ENCODE measurements at places on chromosomes 4 and X. TPM values are rescaled to one million over a fixed set of nuclear protein-coding genes. Genes with fewer than 3 reads are reported as not detected.

DNA sequence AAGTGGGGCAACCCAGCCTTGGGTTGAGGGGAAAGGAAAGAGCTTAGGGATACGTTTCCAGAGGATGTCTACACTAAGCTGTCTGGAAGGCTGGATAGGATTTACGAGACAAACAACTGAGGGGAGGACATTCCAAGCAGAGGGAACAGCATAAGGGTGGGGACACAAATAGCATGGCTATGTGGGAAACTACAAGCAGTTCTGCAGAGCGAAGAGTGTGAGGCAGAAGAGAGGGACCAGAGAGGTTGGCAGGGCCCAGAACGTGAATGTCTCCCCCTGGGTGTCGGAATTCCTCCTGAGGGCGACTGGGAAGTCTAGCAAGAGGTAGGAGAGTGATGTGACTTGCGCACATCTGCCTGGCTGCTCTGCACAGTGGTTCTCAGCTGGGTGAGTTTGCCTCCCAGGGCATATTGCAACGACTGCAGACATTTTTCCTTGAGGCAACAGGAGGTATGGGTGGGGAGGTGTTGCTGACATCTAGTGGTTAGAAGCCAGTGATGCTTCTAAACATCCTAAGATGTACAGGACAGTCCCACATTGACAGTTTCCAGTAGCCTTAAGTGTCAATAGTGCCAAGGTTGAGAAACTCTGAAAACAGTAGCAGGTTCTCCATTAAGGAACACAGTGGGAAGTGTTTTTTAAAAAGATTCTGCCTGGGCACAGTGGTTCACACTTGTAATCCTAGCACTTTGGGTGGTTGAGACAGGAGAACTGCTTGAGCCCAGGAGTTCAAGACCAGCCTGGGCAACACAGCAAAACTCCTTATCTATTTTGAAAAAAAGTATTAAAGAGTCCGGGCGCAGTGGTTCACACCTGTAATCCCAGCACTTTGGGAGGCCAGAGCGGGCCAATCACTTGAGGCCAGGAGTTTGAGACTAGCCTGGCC, 9.2 kb downstream of the NDUFA1 start:
- H3K4me3 ChIP-seq: no peak overlapping the region
- no peak overlapping the region for H3K27ac ChIP-seq
- no peaks in the 10 kb centered on the region for H3K4me1 ChIP-seq
- peaks cover 5% of the 10 kb centered on the region for H3K36me3 ChIP-seq
- peak; percentile 73 for DNase-seq
- no peaks in the 10 kb centered on the region for H3K27me3 ChIP-seq

The FAM133A gene
- total RNA-seq: not detected

DNA sequence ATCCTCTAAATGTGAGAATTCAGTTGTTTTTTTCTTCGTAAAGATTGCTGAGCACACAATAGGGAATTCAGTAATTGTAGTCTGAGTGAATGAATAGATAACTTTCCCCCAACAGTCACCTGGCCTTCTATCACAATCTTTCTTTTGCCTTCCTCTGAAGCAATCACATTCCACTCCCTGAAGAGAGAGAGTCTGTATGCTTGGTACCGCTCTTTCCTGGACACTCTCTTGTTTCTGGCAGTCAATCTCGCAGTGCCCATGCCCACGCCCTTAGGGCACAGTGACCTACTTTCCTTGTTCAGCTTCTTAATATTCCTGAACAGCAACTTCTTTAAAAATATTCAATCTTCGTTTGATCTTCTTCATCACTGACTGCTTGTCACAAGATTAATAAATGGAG, 255.9 kb downstream of the ADAMTS3 start:
- H3K4me1 ChIP-seq: no peaks in the 10 kb centered on the region
- DNase-seq: no peak
- no peak overlapping the region for H3K4me3 ChIP-seq
- H3K27ac ChIP-seq: no peak overlapping the region
- no peaks in the 10 kb centered on the region for H3K27me3 ChIP-seq

DNA sequence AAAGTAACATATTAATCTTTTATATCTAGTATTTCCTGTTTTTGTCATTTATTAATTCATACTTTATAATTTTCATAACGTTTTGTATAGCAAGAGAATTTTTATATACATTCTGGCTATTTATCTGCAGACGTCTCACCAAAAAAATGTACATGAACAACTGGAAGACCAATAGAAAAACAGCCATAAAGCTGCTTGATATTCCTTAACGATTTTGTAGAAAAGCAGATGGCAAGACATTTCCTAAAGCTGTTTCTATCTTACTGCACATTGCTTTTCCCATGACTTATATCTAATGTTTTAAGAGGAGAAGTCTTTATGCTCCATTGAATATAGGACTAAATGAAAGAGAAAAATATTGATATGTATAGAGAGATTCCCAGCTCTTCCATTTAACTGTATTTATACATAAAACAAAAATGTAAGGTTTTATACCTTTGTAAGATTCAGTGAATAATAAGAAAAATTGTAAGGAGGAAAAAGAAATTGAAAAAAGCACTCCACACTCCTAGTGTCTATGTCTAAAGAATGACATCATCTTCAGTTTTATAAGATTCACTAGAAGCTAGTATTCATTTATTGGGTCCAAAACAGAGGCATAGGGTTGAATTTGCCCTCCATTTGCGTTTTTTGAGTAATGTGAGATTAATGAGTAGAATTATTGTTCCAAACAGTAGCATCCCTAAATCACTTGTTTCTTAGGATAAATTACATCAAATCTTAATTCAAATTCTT, 248.5 kb downstream of the PPP3CA start:
- no peaks in the 10 kb centered on the region for H3K4me1 ChIP-seq
- no peaks in the 10 kb centered on the region for H3K27me3 ChIP-seq
- peaks cover 2% of the 10 kb centered on the region for H3K36me3 ChIP-seq
- no peak overlapping the region for H3K4me3 ChIP-seq
- no peak for DNase-seq
- H3K27ac ChIP-seq: no peak overlapping the region

DNA sequence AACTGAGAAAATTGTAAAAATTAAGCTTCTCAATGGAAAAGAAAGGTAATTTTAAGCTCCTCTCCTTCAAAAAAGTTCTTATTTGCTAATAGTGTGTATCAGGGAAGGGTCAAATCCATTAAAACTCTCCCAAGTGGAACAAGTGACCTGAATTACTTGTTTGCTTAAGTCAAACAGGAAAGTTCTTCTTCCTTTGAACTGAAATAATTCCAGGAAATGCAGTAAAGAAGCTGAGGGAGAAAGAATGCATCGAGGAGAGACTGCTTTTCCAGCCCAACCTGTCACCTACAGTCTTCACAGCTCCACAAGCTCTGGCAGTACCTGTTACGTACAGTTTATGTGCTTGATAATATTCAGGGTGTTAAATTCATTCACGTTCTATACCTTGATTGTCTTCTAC, 131.1 kb downstream of the KLHL8 start:
- H3K4me1 ChIP-seq: no peaks in the 10 kb centered on the region
- H3K4me3 ChIP-seq: no peak overlapping the region
- DNase-seq: no peak
- peaks cover 30% of the 10 kb centered on the region for H3K36me3 ChIP-seq
- no peaks in the 10 kb centered on the region for H3K27me3 ChIP-seq
- no peak overlapping the region for H3K27ac ChIP-seq

The BTK gene
- total RNA-seq: 2.7 TPM

The CXCL3 gene
- total RNA-seq: not detected

GRCh38 chrX:93580634-93581033, 92.7 kb downstream of the NAP1L3 start:
- H3K4me3 ChIP-seq: no peak overlapping the region
- H3K4me1 ChIP-seq: no peaks in the 10 kb centered on the region
- DNase-seq: no peak
- no peaks in the 10 kb centered on the region for H3K36me3 ChIP-seq
- no peak overlapping the region for H3K27ac ChIP-seq

- H3K4me1 ChIP-seq: no peaks in the 10 kb centered on the region
- H3K27me3 ChIP-seq: no peaks in the 10 kb centered on the region
Observed at GRCh38 chrX:42229533-42229932, 306.2 kb upstream of the CASK start.

DNA sequence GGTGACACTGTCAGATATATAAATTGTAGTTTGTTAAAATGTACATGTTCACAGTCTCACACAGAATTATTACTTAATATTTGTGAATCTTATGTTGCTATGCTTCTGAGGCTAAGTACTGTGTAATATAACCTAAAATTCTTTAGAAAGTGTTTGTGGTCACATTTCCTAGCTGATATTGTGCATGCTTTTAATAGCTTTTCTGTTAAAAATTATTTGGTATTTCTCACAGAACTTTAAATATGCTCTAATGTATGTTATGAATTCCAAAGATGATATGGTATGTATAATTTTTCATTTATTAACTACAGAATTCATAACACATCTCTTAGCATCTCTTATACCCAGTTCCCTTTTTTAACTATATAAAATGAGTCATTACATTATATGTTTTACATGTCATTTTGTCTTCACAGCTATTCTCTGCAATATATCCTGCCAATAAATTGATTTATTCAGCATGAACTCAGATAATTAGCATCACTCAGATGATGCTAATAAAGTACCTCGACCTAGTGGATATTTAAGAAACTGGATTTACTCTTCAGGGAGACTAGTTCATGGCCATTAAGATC, 9.3 kb downstream of the PTPN13 start:
- no peak overlapping the region for H3K4me3 ChIP-seq
- H3K4me1 ChIP-seq: no peaks in the 10 kb centered on the region
- no peaks in the 10 kb centered on the region for H3K27me3 ChIP-seq
- H3K27ac ChIP-seq: no peak overlapping the region
- no peak for DNase-seq

DNA sequence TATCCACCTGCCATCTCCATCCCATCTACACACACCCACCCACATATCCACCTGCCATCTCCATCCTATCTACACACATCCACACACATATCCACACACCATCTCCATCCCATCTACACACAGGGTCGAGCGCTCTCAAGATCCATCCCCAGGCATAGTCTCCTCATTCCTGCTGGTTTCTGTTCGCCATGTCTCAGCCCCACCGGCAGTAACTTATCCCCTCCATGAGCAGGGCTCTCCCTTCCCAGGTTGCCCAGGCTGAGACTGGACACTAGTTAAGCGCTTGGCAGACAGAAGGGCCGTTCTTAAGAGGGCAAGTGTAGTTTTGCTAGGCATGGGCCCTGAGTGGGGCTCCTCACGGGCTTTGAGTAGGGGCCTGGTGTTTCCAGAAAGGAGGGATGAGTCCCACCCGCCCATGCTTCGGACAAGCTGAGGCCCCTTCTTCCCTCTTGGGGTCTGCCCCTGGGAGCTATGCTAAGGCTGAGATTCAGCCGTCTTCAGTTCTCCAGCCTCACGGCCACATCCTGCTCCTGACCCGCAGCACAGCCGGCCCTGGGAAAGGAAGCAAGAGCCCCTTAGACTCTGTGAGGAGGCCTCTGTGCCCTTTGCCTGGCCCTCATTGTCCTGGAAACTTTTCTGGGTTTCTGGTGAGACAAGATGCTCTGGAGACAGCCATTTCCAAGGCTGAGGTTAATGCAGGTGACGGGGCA, 20.4 kb downstream of the TMEM271 start:
- H3K4me3 ChIP-seq: no peak overlapping the region
- H3K27ac ChIP-seq: no peak overlapping the region
- H3K36me3 ChIP-seq: no peaks in the 10 kb centered on the region
- DNase-seq: no peak

The HOPX gene
- 1.9 TPM for total RNA-seq

The HTRA3 gene
- total RNA-seq: not detected

DNA sequence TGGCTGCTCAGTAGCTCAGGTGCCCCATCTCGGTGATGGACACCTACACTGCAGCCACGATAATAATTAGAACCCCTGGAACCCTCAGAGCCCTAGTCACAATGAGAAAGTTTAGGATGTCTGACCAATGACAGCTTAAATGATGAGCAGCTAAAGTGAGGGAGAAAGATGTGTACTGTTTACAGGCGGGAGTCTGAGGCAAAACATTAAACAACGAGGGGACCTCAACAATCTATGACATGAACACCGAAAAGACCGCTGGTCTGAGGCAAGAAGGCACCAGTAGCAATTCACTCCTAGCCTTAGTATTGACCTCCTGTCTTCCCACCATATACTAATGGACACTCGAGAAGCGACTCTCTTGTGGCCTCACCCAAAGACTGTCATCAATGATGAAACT, 369.5 kb upstream of the SMIM31 start:
- no peaks in the 10 kb centered on the region for H3K4me1 ChIP-seq
- peaks cover 2% of the 10 kb centered on the region for H3K27me3 ChIP-seq
- H3K36me3 ChIP-seq: no peaks in the 10 kb centered on the region
- H3K27ac ChIP-seq: no peak overlapping the region
- H3K4me3 ChIP-seq: no peak overlapping the region

The ERAS gene
- not detected for total RNA-seq

The TCEAL4 gene
- total RNA-seq: 12.0 TPM

GRCh38 chr4:114318309-114318708, 280.3 kb upstream of the UGT8 start:
- no peak overlapping the region for H3K4me3 ChIP-seq
- no peak overlapping the region for H3K27ac ChIP-seq
- no peaks in the 10 kb centered on the region for H3K36me3 ChIP-seq
- no peaks in the 10 kb centered on the region for H3K27me3 ChIP-seq
- no peaks in the 10 kb centered on the region for H3K4me1 ChIP-seq

DNA sequence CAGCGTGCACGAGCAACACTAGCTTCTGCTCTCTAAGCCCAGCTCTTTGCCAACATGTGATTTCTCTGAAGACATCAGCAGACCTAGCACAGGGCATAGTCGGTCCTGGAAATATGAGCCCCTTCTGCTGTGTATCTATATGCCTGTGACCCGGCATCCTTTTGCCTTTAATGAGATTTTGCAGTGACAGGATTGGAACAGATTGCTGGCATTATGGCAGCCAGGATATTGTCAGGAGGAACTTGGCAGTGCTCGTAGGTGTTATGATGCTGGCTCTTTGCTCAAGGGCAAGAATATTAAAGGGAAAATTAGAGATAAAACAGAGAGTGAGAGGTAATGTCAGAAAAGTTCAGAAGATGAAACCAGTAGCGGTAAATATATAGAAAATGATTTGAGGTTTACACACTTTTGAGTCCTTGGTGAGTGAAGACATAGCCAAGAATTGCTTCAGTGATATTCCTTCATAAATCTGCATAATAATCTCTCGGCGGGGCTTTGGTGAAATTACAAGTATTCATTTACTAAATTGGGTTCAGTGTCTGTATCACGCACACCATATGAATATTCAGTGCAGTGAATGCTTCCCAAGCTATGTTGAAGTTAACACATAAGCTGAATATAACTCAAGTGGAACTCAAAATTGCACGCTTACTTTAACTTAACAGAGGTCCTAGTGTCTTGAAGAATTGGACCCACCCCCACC, 502.1 kb upstream of the NR3C2 start:
- no peaks in the 10 kb centered on the region for H3K36me3 ChIP-seq
- no peak for DNase-seq

DNA sequence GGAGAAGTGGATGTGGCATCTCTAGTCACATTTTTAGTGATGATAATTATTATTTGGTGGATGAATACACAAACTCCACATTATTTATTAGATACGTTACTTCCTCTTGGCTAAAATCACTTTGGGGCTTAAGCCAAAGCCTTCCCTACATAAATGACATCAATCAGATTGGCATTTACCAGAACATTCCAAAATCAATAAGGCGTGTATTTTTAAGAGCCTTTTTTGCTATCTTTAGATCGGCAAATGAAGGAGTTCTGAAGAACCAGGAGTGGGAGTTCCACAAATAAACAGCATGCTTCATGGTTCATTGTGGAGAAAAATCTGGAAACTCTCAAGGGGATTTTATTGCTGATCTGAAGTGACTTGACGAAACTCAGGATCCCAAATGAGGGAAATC, 89.7 kb downstream of the AMELX start:
- H3K27me3 ChIP-seq: no peaks in the 10 kb centered on the region
- no peak overlapping the region for H3K27ac ChIP-seq
- H3K36me3 ChIP-seq: no peaks in the 10 kb centered on the region
- no peaks in the 10 kb centered on the region for H3K4me1 ChIP-seq

- no peak for DNase-seq
- H3K4me1 ChIP-seq: no peaks in the 10 kb centered on the region
- no peak overlapping the region for H3K27ac ChIP-seq
- H3K4me3 ChIP-seq: no peak overlapping the region
- H3K36me3 ChIP-seq: no peaks in the 10 kb centered on the region
- no peaks in the 10 kb centered on the region for H3K27me3 ChIP-seq
Observed at GRCh38 chr4:24056289-24056688, 166.4 kb upstream of the PPARGC1A start.
